Hippocampal formation (tissue), 2 donors: ENCODE measurements at places on chromosomes 2 and 18.

- no peak for DNase-seq
Measured at GRCh38 chr2:220466251-220466691, 838.8 kb downstream of the SLC4A3 start.

GRCh38 chr2:231575612-231576256 is 16.9 kb upstream of the TEX44 start:
- no peak for DNase-seq

- no peak for DNase-seq
Measured at GRCh38 chr2:159933040-159933726, 129.2 kb downstream of the PLA2R1 start.

DNA sequence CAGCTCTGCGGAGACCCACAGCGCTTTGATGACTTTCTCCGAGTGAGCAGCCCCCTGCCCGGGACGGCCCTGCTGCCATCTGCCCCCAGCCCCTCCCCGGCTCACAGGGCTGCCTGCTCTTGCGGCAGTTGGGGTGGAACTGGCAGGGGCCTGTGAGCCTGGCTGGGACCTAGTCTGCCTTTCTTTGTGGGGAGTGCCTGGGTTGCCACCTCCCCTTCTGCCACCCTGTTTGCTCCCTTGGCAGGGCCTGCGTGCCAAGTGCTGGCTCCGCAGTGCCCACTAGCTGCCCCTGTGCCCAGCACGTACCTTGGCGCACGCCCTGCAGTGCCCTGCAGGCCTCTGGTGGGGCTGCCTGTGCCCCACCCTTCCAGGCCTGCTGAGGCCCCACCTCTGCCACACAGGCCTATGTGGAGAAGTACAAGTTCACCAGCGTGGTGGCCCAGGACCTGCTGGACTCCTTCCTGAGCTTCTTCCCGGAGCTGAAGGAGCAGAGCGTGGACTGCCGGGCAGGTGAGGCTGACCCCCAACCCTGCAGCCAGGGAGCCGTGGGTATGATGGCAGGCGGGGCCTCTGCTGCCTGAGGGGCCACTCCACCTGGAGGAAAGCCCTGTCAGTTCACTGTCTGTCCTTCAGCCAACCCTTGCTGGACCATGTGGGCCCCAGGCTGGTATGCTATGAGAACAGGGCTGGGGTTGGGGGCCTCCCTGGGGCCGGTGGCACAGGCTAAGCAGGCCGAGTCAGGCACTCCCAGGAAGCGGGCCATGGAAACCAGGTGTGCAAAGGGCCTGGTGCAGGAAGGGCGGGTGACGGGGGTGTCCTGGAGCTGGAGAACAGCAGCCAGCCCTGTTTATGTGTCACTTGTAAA is 7.0 kb downstream of the RNPEPL1 start:
- no peak for DNase-seq

- no peak for DNase-seq
Measured at GRCh38 chr2:85470850-85471800, 52.6 kb downstream of the SH2D6 start.

DNA sequence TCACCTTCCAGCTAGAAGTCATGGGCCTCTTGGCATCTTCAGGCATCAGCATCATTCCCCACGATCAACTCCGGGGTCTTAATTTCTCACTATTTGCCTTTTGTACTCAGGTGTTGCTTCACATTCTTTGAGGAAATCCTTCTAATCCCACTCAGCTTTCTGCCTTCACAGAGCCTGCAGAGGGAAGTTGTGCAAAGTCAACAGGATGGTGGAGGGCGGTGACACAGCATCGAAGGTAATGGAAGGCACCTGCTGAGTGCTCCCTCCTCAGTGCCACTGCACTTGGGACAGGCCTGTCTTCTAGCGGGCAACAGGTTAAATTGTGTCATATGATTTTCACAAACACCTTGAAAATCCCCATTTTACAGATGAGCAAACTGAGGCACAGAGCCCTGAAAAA is 164.0 kb downstream of the EN1 start:
- DNase-seq, result no peak

DNA sequence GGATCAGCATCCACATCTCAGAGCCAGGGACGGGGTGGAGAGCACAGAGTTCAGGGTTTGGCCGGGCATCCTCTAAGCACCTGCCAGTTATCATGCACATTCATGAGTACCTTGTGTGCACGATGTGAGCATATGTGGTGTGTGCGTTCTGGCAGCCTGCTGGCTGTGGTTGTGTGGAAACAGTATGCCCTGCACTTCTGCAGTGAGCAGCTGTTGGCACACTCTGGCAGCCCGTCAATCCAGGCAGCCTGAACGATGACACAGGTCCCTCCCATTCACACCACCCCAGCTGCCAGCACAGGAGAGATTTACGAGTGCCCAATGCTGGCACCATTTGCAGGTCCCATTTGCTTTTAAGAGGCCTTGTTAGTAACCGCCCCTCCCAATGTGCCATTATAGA is 74.2 kb downstream of the CD8B2 start:
- no peak for DNase-seq

DNA sequence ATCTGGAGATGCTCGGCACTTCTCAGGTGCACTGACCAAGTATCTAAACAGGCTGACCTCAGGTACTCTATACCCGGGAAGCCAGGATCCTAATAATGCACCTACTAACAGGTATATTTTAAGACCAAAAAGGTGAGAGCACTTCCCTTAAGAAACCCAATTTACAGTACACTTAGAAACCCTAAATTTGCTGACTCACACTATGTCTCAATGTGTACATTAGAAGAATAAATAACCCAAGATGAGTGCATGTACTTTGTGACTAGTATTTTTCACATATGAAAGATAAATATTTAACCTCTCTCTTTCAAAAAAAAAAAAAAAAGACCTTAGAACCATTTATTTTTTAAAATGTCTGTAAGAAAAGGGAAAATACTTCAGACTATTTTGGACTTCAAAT is 118.8 kb downstream of the ZNF516 start:
- DNase-seq, result no peak

GRCh38 chr18:79241755-79242154 is 154.0 kb upstream of the NFATC1 start:
- DNase-seq, result no peak

DNA sequence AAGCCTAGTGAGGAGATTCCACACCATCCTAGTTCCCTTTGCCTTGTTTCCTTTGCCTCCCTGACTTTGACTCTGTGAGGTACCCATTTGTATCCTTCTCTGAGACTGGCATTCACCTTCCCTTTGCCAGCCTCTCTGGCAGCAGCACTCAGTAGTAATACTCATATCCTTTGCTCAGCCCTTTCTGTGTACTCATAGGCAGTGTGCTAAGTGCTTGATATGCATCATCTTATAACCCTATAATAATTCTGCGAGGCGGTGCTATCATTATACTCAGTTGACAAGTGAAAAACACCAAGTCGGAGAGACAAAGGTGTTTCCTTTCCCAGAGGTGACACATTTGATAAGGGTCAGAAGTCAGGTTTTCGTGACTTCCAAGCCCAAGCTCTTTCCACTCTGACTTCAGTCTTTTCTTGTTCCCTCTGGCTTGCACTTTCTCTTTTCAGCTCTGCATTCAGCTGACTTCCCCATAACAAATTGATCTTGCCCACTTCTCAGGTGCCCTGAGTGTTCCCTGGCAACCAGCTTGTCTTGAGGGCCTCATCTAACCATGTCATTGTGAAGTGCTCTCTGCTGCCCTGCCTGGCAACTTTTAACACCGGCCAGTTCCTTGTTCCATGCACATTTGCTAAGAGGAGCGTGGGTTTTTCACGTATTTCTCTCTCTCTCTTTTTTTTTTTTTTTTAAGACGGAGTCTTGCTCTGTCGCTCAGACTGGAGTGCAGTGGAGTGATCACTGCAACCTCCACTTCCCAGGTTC is 94.5 kb upstream of the UPP2 start:
- no peak for DNase-seq

- DNase-seq, result no peak
Measured at GRCh38 chr2:109020217-109020637, 31.2 kb upstream of the EDAR start.

DNA sequence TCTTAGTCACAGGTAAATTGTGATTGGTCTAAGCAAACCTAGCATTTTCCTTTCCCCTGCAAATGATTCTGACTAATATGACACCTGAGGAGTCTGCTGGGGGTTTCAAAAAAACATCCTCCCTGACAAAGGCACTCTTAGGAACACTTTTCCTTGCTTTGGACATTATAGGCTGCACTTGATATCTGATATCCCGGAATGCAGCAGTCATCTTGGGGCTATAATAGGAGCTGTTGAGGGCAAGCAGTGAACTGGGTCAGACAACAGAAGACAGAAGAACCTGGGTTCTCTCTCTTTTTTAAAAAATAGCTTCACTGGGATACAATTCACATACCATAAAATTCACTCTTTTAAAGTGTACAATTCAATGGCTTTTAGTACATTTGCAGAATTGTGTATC is 229.3 kb downstream of the RAB3GAP1 start:
- DNase-seq, result no peak
